ENCODE measurements at places on chromosomes 11 and 22.
A peak's percentile ranks its signal among the peaks of the same experiment; 100 is the strongest.

GRCh38 chr11:45806072-45806933 lies 1.4 kb downstream of the SLC35C1 start:
- DNase-seq = no peak

- no peak for DNase-seq
Observed at GRCh38 chr22:24209016-24209415, 27.7 kb downstream of the SUSD2 start.

GRCh38 chr11:60775420-60775961 lies 9.6 kb upstream of the MS4A10 start:
- DNase-seq = peak; percentile 50

DNA sequence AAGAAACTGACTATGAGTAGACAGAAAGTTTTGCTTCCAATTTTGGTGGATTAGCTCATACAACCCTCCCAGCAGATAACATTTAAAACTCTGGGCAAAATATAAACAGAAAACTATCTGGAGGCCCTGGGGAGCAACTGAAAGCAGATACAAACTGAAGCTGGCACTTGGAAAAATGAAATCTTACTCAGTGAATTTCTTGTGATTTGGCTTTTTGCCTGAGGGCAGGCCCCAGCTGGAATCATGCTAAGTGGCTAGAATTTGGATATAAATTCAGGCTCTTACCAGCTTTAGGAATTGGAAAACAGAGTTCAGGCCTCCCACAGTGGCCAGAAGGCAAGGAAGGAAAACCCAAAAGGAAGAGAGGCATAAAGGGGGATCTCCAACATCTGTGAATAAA lies 85.8 kb downstream of the EFCAB6 start:
- no peak for DNase-seq

- DNase-seq = no peak
Observed at GRCh38 chr11:17714870-17715269, 4.5 kb upstream of the MYOD1 start.

GRCh38 chr11:70467201-70468085 lies 69.1 kb downstream of the CTTN start:
- no peak for DNase-seq

DNA sequence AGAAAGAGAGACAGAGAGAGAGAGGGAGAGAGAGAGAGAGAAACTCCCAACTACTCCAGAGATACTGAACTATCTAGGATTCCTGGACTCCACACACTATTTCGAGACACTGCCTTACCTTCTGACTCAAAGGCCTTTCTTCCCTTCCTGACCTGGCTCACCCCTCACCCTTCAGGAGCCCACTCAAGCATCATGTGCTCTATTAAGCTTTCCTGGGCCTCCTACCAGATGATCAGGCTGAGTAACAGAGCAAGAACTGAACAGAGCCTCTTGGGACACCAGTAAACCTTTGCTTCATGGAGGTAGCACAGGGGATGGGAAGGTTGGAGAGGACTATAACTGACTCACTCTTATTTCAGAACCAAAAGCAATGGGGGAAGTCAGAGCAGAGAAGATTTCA lies 31.4 kb downstream of the PLEKHA7 start:
- DNase-seq = no peak

DNA sequence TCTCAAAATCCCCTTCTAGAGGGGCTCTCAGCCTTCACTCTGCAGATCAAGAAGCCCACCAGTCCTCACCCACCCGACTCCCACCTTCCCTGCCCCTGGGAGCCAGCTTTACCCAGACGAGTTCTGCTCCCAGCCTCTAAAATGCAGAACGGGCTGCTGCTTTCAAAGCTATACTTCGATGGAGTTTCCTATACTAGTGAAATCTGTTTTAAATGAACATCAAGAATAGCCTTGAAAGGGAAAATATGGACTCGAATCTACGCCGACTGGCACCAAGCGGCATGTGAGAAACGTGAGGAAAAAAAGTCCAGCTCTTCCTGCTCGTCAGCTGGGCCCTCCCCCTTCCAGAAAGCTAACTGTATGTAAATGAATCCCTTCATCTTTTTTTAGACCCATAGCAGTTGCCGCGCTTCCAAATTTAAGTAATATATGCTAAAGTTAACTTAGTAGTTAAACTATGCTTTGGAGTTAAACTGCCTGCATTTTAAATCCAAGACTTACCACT lies 211.7 kb downstream of the NTM start:
- no peak for DNase-seq

DNA sequence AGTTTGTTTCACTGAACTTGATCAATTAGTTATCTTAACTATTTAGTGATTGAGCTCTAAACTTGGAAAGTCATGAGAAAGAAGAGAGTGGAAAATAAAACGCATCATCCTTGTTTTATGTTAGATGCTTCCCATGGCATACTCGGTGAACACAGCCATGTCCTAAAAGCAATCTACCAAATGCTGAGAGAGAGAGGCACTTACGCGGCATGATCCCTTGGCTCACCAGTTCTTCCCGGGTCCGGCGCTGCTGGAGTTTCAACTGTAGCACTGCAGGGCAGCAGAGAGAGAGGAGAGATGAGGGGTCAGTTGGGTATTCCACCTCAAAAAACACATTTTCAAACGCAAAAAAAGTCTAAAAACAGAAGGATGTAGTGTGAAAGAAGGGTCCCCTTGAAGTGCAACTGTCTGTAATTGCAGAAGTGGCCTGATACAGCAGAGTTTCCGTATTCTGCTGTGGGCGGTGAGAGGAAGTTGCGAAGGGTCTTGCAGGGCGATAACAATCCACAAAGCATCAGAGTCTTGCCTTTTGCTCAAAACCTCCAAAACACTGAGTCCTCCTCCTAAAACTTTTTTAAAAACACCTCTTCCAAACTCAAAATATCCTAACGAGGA lies 92.7 kb downstream of the SGSM3 start:
- peak; percentile 18 for DNase-seq

DNA sequence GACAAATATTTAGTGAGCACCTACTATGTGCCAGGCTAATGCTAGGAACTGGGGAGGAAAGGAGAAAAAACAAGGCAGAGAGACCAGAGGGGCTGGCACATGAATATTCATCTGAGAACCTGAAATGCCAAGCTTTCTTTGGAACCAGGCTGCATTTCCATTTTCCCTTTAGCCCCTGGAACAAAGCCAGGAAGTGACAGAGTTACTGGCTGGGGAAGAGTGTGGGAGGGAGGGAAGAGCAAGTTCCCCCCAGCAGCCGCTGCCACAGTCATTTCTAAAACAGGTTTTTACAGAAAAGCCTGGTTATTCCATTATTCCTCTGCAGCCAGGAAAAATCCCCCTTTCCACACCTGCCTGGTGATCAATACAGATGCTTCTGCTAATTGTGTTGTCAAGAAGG lies 97.0 kb downstream of the SPON1 start:
- no peak for DNase-seq

- no peak for DNase-seq
Observed at GRCh38 chr11:103396237-103396636, 287.0 kb downstream of the DYNC2H1 start.

DNA sequence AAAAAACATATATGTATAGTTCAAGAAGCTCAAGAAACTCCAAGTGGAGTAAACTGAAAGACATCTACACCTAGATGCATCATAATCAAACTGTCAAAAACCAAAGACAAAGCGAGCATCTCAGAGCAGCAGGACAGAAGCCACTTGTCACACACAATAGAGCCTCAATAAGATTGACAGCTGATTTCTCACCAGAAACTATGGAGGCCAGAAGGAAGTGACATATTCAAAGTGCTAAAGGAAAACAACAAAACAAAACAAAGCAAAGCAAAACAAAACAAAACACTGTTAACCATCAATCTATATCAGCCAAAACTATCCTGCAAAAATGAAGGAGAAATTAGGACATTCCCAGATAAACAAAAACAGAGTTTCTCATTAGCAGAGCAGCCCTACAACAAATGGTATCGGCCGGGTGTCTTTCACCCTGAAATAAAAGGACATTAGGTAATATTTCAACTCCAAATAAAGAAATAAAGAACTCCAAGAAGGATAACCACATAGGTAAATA lies 65.8 kb upstream of the SEPTIN5 start:
- no peak for DNase-seq

- no peak for DNase-seq
Observed at GRCh38 chr11:86747801-86748200, 52.5 kb upstream of the PRSS23 start.

DNA sequence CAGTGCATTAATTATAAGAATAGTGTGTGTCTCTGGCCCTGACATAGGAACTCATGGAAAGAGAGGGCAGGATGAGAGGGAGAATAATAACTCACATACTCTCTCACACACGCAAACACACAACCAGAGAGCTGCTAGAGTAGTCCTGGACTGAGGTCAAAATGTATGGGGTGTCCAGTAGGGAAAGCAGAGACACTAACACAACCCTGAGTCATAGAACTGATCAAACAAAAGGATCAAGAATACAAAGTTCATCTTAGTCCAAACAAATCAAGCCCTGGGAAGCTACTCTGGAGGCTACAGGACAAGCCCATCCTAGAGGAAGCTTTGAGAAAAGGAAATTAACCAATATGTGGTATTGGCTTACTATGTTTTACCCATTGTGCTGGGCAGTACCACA lies 178.5 kb upstream of the GUCY1A2 start:
- no peak for DNase-seq

DNA sequence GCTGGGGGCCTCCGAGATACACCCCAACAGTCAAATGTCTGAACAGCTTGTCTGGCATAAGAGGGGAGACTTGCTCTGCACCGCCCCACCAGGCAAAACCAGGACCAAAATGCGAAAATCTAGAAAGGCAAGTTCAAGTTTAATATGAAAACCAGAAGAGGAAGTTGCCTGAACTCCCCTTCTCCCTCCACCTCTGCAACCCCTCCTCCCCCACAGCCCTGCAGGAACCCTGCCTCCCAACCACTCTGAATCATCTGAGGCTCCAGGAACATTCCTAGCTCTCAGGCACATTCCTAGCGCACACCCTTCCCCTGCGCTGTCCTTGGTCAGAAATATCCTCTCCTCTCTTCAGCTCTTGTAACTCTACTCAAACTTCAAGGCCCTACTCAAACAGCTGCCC lies 36.7 kb downstream of the ISX start:
- DNase-seq = no peak

DNA sequence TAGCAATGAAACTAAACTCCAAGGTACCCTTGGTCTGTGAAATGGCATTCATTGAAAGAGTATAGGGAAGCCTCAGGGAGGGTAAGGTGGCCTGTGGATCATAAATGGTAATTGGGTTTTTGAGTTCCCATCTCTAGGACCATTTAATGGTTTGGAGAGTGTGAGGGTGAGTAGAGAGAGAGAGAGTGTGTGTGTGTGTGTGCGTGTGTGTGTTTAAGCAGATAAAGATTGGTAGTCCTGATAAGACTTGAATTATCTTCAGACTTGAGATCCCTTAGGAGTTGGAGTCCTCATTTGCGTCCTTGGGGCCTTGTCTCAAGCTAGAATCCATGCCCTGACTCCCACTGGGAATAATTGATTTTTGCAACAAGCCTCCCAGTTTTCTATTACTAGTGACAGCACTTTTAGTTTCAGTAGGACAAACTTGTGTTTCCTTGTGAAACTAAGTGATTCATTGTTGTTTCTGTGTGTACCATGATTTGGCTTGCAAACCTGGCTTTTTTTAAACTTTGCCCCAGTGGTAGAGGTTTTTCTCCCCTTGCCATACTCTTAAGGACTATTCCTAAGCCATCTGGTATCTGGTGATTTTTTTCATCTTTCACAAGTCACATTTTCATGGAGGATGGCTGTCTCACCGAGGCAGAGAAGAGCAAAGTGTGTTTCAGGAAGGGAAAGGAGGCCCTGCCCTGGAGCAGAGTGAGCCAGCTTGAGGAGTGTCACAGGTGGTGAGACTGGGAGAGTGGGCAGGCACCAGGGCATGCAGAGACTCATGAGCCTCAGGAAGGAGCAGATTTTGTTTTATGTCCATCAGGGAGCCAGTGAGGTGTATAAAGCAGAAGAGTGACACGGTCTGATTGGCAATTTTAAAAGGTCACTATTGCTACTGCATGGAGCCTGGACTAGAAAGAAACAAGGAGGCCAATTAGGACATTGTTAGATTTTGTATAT lies 26.7 kb downstream of the ALKBH3 start:
- DNase-seq = no peak

DNA sequence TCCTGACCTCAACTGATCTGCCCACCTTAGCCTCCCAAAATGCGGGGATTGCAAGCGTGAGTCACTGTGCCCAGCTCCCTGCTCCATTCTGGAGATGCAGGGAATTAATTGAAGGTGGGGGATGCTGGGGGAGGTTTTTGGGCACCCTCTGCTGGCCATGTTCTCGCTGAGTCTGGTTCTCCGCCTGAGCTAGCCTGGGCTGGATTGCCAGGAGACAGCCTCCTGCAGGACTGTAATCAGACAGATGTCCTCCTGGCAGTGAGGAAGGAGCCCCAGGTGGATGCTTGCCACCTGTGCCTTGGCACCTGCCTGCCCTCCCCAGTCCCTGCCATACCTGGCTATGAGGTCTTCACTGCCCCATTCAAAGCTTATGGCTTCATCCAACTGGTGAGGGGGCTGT lies 5.4 kb downstream of the MTFP1 start:
- no peak for DNase-seq

DNA sequence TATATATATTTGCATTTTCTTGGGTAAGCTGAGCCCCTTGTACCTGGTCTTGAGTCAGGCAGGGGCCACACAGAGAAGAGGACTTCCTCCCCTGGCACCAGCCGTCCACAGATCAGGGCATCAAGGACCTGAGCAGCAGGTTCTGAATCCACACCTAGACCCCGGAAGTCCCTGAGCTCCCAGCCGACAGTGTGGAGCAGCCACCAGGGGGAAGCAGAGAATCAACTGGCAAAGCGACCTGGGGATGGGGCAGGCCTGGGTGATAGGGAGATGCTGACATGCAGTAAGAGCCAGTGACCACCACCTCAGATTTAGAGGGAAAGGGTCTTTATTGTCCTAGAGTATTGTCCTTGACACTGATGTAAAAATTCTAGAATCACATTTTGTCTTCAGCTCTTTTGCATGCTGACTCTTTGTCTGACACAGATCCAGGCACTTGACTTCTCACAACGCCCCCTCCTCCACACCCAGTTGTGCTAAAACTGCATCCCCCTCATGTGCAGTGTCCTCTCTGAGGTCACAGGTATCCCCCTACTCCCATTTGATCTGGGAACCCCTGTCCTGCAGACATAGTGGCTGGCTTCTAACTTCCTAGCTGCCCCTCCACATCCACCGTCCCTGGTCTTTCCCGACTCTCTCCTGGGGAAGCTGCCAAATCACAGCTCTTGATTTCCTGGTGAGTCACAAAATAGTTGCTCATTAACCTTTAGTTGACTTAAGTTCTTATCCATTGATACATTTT lies 109.3 kb downstream of the GGTLC2 start:
- DNase-seq = peak; percentile 69

DNA sequence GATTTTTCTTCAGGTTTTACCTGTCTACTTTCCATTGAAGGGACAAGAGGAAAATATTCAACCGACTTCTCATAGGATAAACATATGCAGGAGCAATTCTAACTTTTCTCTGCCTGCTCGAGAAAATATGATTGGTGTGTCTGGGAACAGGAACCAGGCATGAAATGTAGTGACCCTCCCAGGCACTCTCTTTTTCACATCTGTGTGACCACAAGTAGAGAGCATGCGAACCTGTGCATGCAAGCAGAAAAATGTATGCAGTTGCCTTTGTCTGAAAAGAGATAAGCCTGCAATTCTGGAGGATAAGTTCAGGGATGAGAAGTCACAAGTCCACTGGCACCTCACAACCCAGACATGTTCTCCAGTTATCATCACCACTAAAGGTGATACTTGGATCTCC lies 583.5 kb upstream of the FAT3 start:
- no peak for DNase-seq

- DNase-seq = no peak
Observed at GRCh38 chr22:50170453-50171318, at the start of gene PANX2. TSS of gene PANX2 (plus strand) at chr22:50170731. CDS start at chr22:50170731, 0 bp downstream.

Data from stimulated activated CD8-positive, alpha-beta memory T cell treated with anti-CD3 and anti-CD28 coated beads, Interleukin-4, amount 100 ng/mL, for 1 hour (primary cell).